Retina (tissue), 1 donor: ENCODE measurements at places on chromosomes 3 and 15.

GRCh38 chr3:96537165-96537564 lies 277.2 kb upstream of the EPHA6 start:
- DNase-seq = no peak

GRCh38 chr15:101539930-101540329 lies 50.4 kb upstream of the PCSK6 start:
- DNase-seq = no peak

GRCh38 chr3:170739410-170739809 lies 130.6 kb downstream of the RPL22L1 start:
- no peak for DNase-seq

GRCh38 chr3:27208961-27209616 lies 160.1 kb downstream of the NEK10 start:
- DNase-seq = no peak
